Renal cortex interstitium (tissue), 15 donors: ENCODE measurements at places on chromosomes 7 and 10. TPM values are rescaled to one million over a fixed set of nuclear protein-coding genes. Genes with fewer than 3 reads are reported as not detected.
A peak's percentile ranks its signal among the peaks of the same experiment; 100 is the strongest.

VSIR gene
- polyA plus RNA-seq, result 7.3 TPM

MYL10 gene
- polyA plus RNA-seq, result 0.17 TPM

C7orf57 gene
- polyA plus RNA-seq, result 0.62 TPM

WASHC2A gene
- 67.2 TPM for polyA plus RNA-seq

SSC4D gene
- polyA plus RNA-seq, result 5.2 TPM

CPVL gene
- polyA plus RNA-seq, result 56.7 TPM

USP54 gene
- polyA plus RNA-seq, result 39.6 TPM

NXPH1 gene
- polyA plus RNA-seq, result 0.06 TPM

GRCh38 chr7:52797801-52798200 is 237.6 kb upstream of the POM121L12 start:
- no peak for DNase-seq

GRCh38 chr7:76259124-76260093 is 43.1 kb upstream of the HSPB1 start:
- DNase-seq, result no peak

DNA sequence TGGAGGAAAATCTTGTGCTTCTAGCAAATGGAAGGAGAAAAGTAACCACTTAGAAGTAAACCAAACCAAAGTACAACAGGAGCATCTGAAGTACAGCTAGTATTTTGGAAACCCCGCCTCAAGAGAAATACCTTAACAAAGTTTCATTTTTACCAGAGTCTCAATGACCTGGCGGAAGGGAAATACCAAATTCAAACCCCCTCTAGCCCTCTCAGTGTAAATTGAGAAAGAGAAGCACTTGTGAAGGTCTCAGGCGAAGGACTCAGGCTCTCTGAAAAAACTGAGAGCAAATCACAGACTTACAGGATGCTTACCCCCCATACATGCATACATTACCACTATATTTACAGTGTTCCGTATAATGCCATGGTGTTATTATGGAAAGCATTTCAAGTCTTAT is 70.1 kb downstream of the ZPBP start:
- DNase-seq, result no peak

DNA sequence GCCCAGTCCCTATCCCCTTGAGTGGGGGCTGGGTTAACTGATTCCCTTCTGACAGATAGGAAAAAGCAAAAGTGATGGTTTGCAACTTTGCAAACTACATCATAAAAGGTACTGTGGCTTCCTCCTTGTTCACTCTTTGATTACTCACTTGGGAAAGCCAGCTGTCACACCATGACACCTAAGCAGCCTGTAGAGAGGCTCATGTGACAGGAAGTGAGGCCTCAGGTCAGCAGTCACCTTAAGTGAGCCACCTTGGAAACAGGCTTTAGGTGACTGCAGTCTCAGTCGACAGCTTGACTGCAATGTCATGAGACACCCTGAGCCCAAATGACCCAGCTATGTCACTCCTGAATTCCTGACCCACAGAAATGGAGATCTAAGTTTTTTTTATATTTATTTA is 4.3 kb upstream of the CHCHD2 start:
- no peak for DNase-seq

- no peak for DNase-seq
These were observed 122.5 kb downstream of the RELN start for GRCh38 chr7:103866919-103867318.

DNA sequence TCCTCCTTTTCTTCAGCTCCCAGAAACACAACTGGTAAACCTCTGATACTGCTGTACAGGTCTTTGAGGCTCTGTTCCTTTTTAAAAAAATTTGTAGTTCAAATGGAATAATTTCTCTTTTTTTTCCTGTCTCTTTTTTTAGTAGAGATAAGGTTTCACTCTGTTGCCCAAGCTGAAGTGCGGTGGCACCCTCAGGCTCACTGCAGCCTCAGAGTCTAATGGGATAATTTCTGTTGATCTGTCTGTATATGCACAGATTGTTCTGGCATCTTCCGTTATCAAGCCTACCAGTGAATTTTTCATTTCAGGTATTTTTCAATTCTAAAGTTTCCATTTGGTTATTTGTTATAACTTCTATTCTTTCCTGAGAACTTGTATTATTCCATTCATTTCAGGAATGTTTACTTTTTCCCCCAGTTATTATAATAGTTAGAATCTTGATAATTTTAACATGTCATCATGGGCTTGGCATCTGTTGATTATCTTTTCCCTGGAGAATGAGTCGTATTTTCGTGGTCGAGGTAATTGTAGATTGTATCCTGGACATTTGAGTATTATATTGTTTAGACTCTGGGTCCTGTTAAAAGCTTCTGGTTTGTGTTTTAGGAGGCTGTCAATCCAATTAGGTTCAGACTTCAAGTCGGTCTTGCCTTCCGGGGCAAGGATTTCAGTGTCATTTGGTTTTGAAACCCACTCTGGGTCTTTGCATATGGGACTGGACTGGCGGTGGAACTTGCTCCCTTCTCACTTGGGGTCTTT is 24.5 kb downstream of the CRCP start:
- no peak for DNase-seq

- no peak for DNase-seq
These were observed 197.1 kb downstream of the PHTF2 start for GRCh38 chr7:77995717-77996116.

DNA sequence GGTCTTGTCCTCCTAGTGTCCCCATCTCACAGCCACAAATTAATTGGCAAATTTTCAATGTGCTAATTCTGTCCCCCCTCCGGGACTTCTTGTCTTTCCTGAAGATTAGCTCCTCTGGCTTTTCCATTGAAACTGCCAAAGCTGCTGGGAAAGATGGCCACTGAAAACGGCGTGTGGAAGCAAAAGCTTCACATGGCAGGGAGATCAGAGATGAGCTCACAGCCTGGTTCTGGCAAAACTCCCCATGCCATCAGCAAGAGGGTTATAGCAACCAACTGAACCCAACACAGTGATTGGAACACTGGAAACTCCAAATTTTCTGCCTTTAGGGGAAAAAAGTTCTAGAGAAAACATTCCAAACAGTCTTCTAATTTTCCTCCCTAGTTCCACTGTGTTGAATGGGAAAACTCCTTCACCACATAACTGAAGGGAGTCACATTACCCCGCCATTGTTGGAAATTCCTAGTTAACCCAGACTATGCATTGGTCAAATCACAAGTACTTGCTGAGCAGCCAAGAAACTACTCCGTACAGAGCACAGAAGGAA is 37.0 kb downstream of the NRAP start:
- DNase-seq, result no peak

DNA sequence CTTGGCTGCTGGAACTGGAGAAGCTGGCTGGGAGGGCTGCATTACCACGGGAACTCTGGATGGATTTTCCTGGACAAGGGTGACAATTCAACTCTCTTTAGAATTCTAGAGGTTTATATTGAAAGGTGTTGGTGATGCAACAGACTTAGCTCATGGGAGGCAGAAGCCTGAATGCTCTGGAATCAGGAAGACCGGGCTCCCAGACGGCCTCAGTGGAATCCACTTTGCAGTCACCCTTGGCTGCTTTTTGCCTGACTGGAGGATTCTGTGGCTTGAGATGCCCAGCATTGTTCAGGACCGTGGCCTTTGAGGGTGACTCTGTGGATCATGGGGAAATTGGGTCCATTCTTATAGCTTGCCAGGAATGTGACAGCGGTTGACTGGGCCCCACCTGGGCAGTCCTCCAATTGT is 32.3 kb downstream of the PYROXD2 start:
- no peak for DNase-seq

GRCh38 chr10:62000037-62000603 is 98.6 kb downstream of the ARID5B start:
- no peak for DNase-seq

- no peak for DNase-seq
These were observed 249.6 kb downstream of the ELFN1 start for GRCh38 chr7:1919539-1920265.

- no peak for DNase-seq
These were observed 117.3 kb downstream of the THSD7A start for GRCh38 chr7:11714676-11715075.

DNA sequence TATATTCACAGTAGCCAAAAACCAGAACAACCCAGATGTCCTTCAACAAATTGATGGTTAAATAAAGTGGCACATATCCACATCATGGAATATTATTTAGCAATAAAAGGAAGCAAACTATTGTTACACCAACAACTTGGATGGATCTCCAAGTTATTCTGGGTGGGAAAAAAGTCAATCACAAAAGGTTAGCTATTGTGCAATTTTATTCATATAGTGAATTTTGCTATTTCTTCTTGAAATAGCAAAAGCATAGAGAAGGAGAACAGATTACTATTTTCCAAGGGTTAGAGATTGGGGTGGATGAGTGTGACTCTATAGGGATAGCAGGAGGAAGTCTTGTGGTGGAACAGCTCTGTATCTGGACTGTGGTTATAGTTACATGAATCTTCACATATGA is 87.0 kb downstream of the PTPN20 start:
- DNase-seq, result no peak

DNA sequence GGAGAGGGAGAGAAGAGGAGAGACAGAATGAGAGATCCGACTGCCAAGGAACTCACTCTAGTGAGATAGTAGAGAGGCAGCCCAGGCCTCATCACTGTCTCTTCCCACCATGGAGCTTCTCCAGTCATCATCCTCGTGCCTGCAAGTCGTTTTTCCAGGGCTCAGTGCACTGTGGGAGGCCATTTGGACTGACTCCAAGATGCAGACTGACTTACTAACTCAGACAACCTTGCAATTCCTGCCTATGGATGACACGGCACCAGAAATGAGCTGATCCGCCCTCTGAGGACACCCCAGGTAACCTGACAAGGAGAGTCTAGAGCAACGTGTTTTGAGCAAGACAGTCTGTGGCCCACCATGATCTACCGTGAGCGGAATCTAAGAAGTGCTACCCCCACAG is 154.9 kb downstream of the GLI3 start:
- no peak for DNase-seq

GRCh38 chr10:111756217-111757061 is 427.1 kb downstream of the GPAM start:
- peak; percentile 43 for DNase-seq

DNA sequence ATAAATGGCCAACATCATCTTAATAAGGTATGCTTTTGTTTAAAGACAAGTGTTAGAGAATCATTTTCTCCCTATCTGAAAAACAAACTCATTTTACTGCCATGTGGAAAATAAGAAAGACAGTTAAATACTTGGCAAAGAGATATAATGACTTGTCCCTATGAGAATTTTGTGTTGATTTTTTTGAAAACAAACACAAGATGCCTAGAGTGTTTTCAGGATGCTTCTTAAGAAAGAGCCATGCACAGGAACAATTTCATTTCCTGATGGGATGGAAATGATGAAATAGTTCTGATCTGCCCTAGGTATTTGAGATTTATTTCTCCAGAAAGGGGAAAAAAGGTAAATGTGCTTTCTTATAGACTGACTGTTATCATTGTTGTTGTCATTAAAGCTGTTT is 237.5 kb upstream of the GNAI1 start:
- DNase-seq, result no peak

DNA sequence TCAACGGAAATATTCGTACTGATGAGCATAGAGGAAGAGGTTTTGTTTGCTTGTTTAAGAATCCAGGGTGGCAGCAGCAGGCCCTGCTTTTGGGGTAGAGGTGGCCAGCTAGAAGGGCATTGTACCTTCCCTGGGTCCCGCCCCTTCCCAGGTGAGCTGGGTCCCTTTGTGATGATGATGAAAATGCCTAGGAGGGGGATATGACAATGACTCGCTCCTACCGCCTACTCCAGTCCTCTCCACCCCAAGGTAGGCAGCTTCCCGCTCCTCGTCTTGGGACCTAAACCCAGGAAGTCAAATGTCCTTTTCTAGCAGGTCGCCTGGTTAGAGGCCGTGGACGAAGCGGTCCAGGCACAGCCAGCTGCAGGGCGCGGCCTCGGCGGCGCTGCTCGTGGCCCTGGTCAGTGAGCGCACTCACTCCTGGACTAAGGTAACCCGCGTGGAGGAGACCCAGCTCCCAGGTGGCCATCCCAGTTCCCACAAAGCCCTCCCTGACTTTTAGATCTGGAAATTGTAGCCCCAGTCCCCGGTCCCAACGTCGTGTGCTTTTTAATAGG is 141.4 kb downstream of the LSMEM1 start:
- DNase-seq, result no peak

- no peak for DNase-seq
These were observed 33.7 kb upstream of the DGKI start for GRCh38 chr7:137880432-137880831.

DNA sequence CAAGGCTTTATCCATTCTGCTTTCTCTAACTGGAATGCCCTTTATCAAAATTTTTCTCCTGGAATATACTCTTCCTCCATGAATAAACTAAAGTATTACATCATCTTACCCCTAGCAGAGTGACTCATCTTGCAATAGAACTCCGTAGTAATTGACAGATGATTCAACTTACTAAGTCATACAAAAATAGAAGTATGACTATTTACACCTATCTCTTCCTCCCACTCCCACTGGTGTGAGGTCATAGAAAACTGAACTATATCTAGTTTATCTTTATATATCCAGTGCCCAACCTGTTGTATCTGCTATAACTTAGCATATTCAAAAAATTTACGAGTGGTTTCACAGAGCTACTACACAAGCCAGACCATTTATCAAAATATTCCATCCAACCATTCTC is 26.1 kb downstream of the ABCB1 start:
- no peak for DNase-seq

GRCh38 chr7:151801782-151802468 is 75.0 kb downstream of the PRKAG2 start:
- no peak for DNase-seq

DNA sequence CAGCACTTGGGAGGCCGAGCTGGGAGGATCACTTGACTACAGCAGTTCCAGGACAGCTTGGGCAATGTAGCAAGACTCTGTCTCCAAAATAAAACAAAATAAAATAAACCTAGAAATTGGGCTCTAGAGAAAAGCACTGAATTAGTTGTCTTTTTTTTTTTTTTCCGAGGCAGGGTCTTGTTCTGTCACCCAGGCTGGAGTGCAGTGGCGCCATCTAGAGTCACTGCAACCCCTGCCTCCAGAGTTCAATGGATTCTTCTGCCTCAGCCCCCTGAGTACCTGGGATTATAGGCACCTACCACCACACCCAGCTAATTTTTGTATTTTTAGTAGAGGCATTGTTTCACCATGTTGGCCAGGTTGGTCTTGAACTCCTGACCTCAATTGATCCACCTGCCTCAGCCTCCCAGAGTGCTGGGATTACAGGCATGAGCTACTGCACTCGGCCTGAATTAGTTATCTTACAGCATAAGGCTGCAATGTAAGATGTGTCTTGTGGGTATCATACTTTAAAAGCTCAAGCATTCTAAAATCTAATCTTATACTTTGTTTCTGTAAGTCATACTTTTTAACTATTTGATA is 12.8 kb downstream of the MEIG1 start:
- DNase-seq, result no peak

DNA sequence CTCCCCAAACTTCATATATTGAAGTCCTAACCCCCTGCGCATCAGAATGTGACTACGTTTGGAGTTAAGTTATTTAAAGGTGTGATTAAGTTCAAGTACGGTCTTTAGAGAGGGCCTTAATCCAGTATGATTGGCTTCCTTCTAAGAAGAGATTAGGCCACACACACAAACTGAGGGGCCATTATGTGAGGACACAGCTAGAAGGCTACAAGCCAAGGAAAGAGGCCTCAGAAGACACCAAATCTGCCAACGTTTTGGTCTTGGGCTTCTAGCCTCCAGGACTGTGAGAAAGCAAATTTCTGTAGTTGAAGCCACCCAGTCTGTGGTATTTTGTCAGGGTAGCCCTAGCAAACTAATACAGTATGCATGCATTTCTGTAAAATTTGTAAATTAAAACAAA is 41.7 kb downstream of the REEP3 start:
- no peak for DNase-seq

- DNase-seq, result no peak
These were observed 271.2 kb downstream of the MAGI2 start for GRCh38 chr7:79182283-79182682.
